ENCODE measurements at places on chromosomes 3 and 15.

DNA sequence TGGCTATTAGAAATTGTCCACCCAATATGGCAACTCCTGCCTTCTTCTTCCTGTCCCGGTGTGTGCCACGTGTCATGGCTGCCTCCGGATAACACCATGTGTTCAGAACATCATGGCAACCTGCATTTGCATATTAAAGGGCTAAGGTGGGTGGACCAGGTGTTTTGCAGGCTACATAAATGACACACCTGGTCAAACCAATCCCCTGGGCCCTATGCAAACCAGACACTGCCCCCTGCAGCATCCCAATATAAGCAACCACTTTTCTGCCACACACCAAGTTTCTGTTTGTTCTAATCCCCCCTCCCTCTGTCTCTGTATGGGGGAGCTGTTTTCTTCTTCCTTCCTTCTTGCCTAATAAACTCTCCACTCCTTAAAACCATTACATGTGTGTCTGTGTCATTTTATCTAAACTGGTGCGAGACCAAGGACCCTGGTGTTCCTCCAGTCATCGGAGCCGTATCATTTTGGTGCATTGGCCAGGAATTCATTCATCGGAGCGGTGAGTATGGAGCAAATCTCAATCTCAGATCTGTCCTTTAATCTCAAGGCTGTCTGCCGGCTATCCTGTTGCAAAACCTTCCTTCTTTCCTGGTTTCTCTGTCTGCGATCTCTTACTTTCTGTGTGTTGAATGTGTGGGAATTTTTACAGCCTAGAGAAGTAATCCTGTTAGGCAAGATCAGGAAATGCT lies 44.5 kb downstream of the NCEH1 start:
- DNase-seq, result no peak

DNA sequence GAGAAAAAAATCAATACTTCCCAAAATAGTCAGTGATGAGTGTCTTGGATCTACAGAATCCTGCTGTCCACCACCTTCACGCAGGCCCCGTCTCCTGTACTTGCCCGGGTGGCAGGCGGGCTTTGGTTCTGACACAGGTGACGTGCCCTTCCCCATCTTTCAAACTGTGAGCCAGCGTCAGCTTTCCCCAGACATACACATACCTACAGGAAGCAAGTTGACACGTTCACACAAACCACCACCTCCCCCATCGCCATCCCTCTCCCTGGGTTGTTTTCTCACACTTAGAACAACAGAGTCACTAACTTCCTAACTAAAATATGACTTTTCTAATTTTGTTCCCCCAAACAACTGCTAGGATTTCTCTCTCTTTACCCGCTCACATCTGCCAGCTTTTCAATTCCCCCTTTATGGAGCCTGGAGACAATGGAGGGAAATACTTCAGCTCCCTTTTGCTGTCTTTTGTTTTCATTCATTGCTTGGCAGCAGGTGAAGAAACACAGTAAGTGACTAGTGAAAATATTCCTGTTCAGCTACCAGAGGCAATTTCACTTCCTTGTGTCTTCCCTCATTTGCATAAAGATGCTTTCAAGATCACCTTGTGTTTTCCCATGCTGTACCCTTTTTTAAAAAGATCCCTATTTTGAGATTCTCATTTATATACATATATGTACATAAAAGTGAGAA lies 248.3 kb downstream of the SLCO3A1 start:
- DNase-seq, result no peak

DNA sequence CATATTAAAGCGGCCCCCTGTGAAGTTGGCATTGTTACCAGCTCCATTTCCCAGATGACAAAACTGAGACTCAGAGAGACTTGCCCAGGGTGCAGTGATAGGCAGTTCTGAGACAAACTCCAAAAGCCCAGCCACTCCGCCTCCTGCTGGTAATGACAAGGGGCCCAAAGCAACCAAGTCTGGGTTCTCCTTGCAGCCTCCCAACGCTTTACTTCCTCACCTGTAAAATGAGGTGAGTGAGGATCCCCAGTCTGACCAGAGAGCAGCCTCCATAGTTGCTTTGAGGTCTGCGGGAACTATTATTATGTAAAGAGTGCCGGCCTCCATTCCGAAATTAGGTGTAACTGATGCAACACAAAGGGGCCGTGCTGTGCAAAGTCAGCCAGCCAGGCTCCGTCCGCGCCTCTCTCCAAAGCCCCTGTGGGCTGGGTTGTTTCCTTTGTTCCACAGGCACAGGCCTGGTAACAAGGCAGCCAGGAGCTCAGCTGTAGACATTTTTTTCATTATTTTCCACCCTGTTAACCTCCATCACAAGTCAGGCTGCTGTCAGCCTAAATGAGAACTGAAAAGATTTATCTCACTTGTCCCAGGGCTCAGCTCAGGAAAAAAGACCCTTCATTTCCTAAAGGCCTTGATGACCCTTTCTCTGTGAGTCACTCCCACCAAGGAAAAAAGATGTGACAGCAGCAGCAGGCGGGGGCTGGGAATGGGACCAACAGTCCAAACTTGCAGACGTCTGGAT lies 139.1 kb upstream of the RAD18 start:
- no peak for DNase-seq

DNA sequence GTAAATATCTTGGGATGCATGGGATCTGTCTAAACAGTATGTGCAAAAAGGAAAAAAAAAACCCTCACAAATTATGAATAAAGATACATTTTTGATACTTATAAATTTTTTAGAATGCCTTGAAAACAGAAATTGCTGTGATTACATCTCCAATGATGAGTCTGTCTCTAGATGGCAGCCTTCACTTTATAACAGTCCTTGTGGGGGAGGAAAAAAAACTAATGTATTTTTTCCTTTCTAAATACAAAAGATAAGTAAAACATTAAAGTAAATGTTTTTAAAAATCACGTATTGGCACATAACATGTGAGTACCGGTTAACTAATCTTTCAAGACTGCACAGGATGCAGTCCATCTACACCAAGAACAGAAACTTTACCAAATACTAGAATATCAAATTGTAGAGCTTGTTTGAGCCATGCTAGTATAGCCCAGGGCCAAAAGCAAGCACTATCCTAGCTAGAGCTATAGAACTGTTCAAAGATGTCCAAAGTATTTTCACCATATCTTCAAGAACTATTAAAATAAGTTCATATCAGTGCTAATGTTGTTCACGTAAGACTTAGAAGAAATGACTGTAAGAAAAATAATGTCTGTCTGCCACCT lies 206.4 kb downstream of the STAG1 start:
- DNase-seq, result no peak

DNA sequence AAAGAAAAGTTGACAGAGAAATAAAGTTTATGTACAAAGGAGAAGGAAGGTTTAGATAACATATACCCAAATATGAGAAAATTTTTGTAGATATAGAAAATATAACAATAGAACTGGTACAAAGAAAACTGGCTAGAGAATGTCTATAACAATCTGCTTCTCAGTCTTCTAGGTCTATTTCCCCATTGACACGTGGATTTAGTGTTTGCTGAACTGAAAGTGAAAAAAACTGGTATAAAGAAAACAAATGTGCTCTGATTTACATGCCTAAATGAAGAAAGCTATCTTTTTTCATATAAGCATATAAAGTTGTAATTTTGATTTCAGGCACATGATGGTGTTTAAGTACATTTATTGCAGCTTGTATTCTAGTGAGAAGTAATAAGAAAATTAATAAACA lies 9.8 kb downstream of the KCNMB2 start:
- DNase-seq, result no peak

DNA sequence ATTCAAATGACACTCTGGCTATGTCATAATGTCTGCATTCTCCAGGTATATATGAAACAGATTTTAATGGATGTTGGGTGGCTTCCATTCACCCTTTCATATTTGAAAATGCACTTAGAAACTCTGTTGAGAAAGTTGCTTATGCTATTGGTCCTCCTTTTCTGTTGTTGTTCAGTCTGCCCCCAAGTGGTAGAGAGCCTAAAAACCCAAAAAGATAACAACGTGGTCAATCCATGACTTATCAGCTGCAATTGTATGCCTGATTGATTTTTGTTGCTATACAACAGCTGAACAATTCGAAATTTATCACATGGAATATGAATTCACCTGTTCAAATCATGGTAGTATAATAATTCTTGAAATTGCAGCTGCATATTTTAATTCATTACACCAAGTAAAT lies 279.8 kb downstream of the ROBO2 start:
- no peak for DNase-seq

GRCh38 chr3:95464346-95464745 lies 1350.0 kb upstream of the EPHA6 start:
- DNase-seq, result no peak
